ENCODE measurements at places on chromosomes 16 and 17.

- peak; percentile 49 for DNase-seq
Observed at GRCh38 chr16:87850009-87851006, 19.0 kb downstream of the SLC7A5 start.

- DNase-seq: no peak
Observed at GRCh38 chr17:41444186-41444585, 3.4 kb upstream of the KRT38 start.

GRCh38 chr17:76934561-76935320, 66.5 kb downstream of the MGAT5B start:
- DNase-seq: no peak

- no peak for DNase-seq
Observed at GRCh38 chr16:53952215-53953208, 248.6 kb downstream of the FTO start.

DNA sequence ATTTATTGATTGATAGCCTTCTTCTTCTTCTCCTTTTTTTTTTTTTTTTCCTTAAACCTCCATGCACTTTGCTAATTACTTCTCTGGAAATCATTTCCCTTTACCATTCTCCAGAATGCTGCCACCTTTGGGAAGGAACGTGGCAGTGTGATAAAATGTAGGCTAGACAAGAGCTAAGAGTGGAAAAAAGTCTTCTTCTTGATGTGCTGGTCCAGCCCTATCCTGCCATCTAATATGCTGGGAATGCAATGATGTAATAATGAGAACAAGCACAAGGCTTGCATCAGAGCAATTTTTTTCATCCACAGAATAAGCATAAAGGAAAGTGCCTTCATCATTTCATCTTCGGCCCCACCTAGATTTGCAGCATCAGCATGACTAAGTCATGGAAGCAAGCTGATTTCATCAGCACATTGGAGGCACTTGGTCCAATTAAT, 128.7 kb upstream of the ZFHX3 start:
- DNase-seq: no peak

DNA sequence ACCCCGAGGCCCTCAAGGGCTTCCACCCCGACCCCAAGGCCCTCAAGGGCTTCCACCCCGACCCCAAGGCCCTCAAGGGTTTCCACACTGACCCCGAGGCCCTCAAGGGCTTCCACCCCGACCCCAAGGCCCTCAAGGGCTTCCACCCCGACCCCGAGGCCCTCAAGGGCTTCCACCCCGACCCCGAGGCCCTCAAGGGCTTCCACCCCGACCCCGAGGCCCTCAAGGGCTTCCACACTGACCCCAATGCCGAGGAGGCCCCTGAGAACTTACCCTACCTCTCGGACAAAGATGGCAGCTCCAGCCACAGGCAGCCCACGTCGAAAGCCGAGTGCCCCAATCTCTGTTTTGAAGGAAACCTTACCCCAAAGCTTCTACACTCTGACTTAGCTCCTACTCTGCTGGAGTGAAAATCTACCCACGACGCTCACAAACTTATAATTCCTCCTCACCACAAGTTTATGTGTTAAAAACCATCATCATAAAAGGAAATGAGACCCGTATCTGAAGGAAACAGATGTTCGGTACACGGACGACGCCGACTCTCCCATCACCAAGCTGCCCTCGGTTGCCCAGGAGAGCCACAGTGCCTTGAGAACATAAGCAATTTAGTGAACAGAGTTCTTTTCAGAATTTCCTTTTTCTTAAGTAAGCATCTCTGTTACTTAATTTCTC, 61.2 kb upstream of the RPH3AL start:
- DNase-seq: no peak

DNA sequence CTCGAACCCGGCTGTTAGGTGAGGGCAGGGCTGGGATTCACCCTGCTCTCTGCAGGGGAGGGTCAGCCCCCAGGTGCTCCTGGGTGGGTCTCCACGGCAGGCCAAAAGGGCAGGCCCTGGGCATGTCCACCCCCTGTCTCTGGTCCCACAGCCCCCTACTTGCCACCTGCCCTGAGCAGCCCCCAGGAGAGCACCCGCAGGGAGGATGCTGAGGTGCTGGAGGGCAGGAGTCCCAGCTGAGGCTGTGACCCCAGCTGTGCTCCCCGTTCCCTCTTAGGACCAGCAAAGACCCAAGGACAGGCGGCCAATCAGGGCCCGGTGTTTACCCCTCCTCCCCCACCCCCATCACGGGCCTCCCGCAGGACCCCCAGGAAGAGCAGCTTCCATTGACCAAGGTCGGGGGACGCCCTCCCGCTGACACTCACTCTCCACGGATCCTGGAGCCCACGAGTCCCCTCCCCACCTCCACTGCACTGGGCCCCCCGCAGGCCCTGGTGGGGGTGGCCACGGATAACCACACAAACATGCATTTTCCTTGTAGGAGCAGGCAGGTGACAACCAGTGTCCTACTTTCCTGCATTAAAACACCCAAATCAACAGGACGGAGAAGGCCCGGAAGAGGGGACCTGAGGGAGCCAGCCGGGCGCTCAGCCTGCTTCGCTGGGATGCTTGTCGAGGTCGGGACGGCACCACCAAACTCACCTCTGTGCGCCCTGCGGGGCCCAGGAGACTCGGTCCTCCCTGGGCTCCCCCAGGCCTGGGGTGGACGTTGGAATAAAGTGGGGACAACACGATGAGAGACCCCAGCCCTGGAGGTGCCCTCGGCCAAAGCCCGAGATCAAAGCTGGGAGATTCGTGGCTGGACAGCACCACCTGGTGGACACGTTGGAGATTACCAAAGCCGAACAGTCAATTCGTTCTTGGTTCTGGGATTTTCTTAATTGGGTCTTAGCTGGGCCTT, 22.5 kb upstream of the ENPP7 start:
- DNase-seq: peak; percentile 64

GRCh38 chr16:4328046-4328781, 12.3 kb downstream of the GLIS2 start:
- no peak for DNase-seq

GRCh38 chr17:16977932-16978331, 6.0 kb upstream of the TNFRSF13B start:
- no peak for DNase-seq

All from NCI-H345 (cell line).